Heart right ventricle (tissue), 16 donors: ENCODE measurements at places on chromosomes 2 and 18. TPM values are rescaled to one million over a fixed set of nuclear protein-coding genes. Genes with fewer than 3 reads are reported as not detected.

DNA sequence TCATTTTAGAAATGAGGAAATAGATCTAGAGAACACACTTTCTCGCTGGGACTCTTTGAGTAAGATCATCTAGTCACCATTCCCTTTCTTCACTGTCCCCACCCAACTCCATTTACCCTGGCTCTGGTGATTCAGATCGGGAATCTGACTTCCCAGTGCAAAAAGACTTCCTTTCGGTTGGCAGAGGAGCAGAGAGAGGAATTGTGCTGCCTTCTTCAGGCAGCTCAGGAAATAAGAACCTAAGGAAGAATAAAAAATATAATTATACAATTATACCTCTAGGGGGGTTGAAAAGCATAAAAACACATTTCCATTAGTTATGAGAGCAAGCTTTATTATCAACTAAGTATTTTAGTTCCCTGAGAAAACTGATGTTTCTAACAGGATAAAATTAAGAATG lies 9.3 kb upstream of the MPP4 start:
- peaks cover 100% of the 10 kb centered on the region for H3K36me3 ChIP-seq
- H3K4me1 ChIP-seq, result no peaks in the 10 kb centered on the region
- no peaks in the 10 kb centered on the region for H3K27me3 ChIP-seq
- DNase-seq, result no peak
- no peak overlapping the region for H3K4me3 ChIP-seq

DNA sequence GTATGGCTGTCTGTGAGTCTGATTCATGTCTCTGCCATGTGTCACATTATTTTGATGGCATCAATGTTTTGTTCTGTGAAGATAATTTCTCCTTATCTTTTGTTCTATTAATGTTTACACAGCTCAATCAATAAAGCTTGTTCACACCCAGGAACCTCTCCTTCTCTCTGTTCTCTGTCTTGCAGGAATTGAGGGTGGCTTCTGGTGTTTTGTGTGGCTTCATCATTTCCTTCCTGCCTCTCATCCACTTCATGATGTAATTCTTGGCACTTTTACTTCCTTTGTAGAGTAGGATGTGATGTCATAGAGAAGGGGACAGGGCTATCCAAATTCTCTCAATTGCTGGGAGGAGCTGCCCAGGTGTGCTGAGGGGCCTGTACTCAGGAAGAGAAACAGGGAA lies 27.2 kb downstream of the ASXL3 start:
- H3K27me3 ChIP-seq, result no peaks in the 10 kb centered on the region
- H3K4me1 ChIP-seq, result no peaks in the 10 kb centered on the region
- H3K36me3 ChIP-seq, result no peaks in the 10 kb centered on the region
- H3K4me3 ChIP-seq, result no peak overlapping the region
- DNase-seq, result no peak

GRCh38 chr18:48539406-48540250 lies 797 bp downstream of the CTIF start:
- no peaks in the 10 kb centered on the region for H3K36me3 ChIP-seq
- H3K4me1 ChIP-seq, result peaks cover 29% of the 10 kb centered on the region
- H3K4me3 ChIP-seq, result peak overlapping the region; percentile 83
- H3K27me3 ChIP-seq, result no peaks in the 10 kb centered on the region
- peak; percentile 29 for DNase-seq

DNA sequence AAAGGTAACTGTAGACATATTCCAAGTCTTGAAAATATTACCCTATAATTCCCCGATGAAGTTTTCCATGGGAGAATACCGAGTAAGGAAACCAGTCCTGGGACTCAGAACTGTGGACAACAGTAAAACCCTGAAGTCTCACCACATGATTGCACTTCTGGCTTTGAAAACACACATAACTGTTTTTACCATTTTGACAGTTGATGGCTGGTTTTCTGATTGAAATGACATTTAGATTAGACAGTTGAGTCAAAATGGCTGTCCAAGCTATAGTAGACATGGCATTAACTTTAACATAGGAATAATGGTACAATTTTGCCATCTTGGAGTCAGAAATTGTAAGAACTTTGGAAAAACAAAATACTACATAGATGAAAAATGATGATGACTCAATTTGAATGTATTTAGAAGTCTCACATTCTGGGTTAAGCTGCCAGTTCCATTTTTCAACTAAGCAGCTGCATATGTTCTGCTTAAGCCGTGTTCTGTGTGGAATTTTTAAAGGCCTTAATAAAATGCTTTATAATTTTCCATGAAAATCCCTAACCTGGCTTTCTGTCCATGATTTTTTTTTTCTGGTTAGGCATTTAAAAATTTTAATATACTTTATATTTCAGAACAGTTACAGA lies 38.3 kb upstream of the WIPF1 start:
- no peak overlapping the region for H3K4me3 ChIP-seq
- no peaks in the 10 kb centered on the region for H3K27me3 ChIP-seq
- no peak for DNase-seq
- H3K4me1 ChIP-seq, result peaks cover 8% of the 10 kb centered on the region
- no peaks in the 10 kb centered on the region for H3K36me3 ChIP-seq

DNA sequence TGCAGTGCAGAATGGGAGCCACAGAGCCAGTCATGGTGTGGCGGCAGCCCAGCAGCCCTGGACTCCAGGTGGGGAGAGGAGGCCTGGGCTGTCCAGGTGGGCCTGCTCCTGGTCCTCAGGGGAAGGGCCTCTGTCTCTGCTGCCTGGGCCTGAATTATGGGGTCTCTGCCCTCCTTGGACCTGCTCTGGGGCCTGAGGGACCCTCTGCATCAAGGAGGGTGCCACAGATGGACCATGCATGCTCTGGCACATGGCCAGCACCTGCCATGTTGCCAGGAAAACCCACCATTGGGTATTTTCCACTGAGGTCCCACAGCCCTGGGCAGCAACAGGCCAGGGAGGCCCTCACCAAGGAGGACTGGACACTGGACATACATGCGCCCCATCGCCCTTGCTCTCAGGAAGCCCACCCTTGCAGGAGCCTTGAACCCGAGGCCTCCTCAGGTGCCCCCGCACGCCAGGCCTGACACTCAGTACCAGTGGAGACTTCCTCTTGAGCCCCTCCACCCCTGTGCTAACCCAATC lies 107.1 kb downstream of the NDUFA10 start:
- peaks cover 10% of the 10 kb centered on the region for H3K4me1 ChIP-seq
- H3K27me3 ChIP-seq, result no peaks in the 10 kb centered on the region
- H3K27ac ChIP-seq, result no peak overlapping the region
- H3K4me3 ChIP-seq, result no peak overlapping the region
- no peaks in the 10 kb centered on the region for H3K36me3 ChIP-seq
- no peak for DNase-seq

DNA sequence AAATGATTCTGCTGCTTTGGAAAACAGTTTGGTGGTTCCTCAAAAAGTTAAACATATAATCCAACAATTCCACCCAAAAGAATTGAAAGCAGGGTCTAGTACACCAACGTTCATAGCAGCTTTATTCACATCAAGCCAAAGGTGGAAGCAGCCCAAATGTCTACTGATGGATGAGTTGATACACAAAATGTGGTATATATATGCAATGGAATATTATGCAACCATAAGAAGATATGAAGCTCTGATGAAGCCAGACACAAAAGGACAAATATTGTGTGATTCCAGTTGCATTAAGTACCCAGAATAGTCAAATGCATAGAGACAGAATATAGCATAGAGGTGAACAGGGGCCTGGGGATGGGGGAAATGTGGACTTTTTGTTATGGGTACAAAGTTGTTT lies 269.3 kb downstream of the METTL4 start:
- H3K36me3 ChIP-seq, result no peaks in the 10 kb centered on the region
- no peak overlapping the region for H3K4me3 ChIP-seq
- H3K27me3 ChIP-seq, result no peaks in the 10 kb centered on the region
- no peak for DNase-seq
- H3K27ac ChIP-seq, result no peak overlapping the region

DNA sequence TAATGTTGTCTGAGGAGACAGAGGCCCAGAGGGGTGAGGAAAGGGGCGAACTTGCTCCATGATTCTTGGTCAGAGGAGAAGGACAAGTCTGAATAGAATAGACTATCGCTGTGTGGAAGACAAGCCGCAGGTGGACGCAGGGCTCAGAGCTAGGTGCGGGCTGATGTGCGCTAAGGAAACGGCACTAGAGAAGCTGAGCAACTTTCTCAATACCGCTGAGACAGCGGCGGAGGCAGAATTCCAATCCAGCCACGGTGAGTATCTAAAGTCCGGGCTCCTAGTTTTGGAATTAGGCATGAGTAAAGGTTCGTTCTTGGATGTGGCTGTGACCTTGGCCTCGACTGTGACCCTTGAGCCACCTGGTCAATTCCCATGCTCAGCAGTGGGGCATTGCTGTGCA lies 47.8 kb downstream of the CAPN13 start:
- H3K27ac ChIP-seq, result no peak overlapping the region
- peaks cover 7% of the 10 kb centered on the region for H3K27me3 ChIP-seq
- no peak for DNase-seq
- H3K36me3 ChIP-seq, result no peaks in the 10 kb centered on the region
- no peak overlapping the region for H3K4me3 ChIP-seq
- H3K4me1 ChIP-seq, result no peaks in the 10 kb centered on the region

DNA sequence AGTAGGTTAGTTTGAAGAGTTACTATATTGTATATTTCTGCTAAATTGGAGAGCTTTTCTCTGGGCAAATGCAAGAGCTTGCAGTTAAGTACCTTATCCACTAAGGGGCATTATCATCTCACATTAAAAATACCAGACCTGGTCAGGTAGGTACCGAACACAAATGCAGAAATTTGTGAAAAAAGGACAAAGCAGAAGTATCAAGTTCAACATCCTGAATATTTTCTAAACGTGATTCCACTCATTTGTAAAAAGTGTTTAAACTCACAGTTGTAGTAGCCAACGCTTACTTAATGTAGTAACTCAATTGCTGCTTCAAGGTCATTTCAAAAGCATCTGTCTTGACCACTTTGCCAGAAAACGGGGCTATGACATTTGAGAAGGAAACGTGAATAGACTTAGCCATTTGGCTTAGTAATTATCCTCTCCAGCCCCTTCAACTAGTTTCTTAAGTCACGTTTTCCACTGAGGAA lies 52.1 kb downstream of the CYRIA start:
- H3K4me1 ChIP-seq, result no peaks in the 10 kb centered on the region
- no peaks in the 10 kb centered on the region for H3K27me3 ChIP-seq
- no peak for DNase-seq
- H3K27ac ChIP-seq, result no peak overlapping the region
- H3K4me3 ChIP-seq, result no peak overlapping the region
- H3K36me3 ChIP-seq, result no peaks in the 10 kb centered on the region

GRCh38 chr2:176493909-176494308 lies 224.7 kb downstream of the MTX2 start:
- no peak for DNase-seq
- peaks cover 9% of the 10 kb centered on the region for H3K4me1 ChIP-seq
- no peak overlapping the region for H3K4me3 ChIP-seq

- no peak overlapping the region for H3K4me3 ChIP-seq
- no peak for DNase-seq
- no peak overlapping the region for H3K27ac ChIP-seq
- H3K36me3 ChIP-seq, result peaks cover 15% of the 10 kb centered on the region
- no peaks in the 10 kb centered on the region for H3K27me3 ChIP-seq
These were observed 1.8 kb downstream of the TMX3 start for GRCh38 chr18:68713131-68713530.

DNA sequence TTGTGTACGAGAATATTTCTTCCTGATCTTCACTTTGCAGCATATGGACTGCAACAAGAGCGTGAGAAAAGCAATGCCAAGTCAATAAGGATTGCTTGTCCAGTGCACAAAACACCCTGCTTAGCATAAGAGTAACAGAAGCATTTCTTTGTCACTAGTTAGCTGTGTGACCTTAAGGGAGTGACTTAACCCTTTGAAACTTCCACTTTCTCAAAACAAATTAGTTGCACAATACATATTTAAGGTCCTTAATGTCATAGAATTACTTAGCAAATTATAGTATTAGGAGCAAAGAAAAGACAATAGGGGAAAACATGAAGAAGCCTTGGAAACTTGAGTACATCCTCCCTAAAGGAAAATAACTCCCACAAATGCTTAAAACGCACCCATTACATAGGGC lies 230.1 kb downstream of the RNF152 start:
- H3K4me1 ChIP-seq, result no peaks in the 10 kb centered on the region
- no peaks in the 10 kb centered on the region for H3K36me3 ChIP-seq
- no peak overlapping the region for H3K27ac ChIP-seq
- no peaks in the 10 kb centered on the region for H3K27me3 ChIP-seq
- no peak for DNase-seq
- H3K4me3 ChIP-seq, result no peak overlapping the region

- peaks cover 7% of the 10 kb centered on the region for H3K4me1 ChIP-seq
- H3K27me3 ChIP-seq, result peaks cover 93% of the 10 kb centered on the region
- H3K36me3 ChIP-seq, result no peaks in the 10 kb centered on the region
- H3K27ac ChIP-seq, result no peak overlapping the region
These were observed 4.7 kb downstream of the GLI2 start for GRCh38 chr2:120740375-120740764.

- no peaks in the 10 kb centered on the region for H3K4me1 ChIP-seq
- no peaks in the 10 kb centered on the region for H3K36me3 ChIP-seq
- no peaks in the 10 kb centered on the region for H3K27me3 ChIP-seq
- H3K27ac ChIP-seq, result no peak overlapping the region
- DNase-seq, result no peak
- no peak overlapping the region for H3K4me3 ChIP-seq
These were observed 378.5 kb upstream of the RGPD4 start for GRCh38 chr2:107448160-107448559.

- H3K36me3 ChIP-seq, result no peaks in the 10 kb centered on the region
- H3K4me1 ChIP-seq, result no peaks in the 10 kb centered on the region
- no peak overlapping the region for H3K27ac ChIP-seq
- no peak for DNase-seq
- H3K4me3 ChIP-seq, result no peak overlapping the region
These were observed 159.8 kb upstream of the PIEZO2 start for GRCh38 chr18:11309172-11309571.

DNA sequence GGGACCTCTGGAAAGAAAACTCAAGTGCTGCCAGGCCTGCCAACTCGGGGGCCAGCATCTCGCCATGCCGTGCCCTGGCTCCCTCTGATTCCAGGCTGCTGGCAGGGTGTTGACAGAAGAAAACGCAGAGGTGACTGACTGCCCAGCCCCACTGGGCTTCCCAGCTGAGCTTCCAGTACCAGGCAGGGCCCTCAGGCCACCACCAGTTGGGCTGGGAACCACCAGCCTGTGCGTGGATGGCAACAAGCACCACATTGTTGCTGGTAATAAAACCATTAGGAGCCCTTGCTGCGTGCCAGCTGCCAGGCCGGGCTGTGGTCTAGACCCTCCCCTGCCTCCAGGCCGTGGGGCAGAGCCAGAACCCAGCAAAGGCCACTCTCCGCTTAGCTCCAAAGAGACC lies 9.2 kb downstream of the DNMT3A start:
- DNase-seq, result peak; percentile 50
- H3K27ac ChIP-seq, result peak overlapping the region; percentile 69
- H3K4me1 ChIP-seq, result peaks cover 61% of the 10 kb centered on the region
- no peaks in the 10 kb centered on the region for H3K27me3 ChIP-seq

RAB6C gene
- not detected for total RNA-seq

TMEM150A gene
- total RNA-seq, result 9.0 TPM

IL36G gene
- total RNA-seq, result not detected

CD207 gene
- total RNA-seq, result not detected

CDH2 gene
- 512 TPM for total RNA-seq

TUBB6 gene
- total RNA-seq, result 178 TPM

IL37 gene
- not detected for total RNA-seq

PTPN4 gene
- 39.0 TPM for total RNA-seq

TRIB2 gene
- total RNA-seq, result 28.8 TPM

LAMA1 gene
- 0.10 TPM for total RNA-seq

SLC16A14 gene
- 2.2 TPM for total RNA-seq

FARSB gene
- total RNA-seq, result 21.2 TPM
